ENCODE measurements at places on chromosomes 5 and 9.
A peak's percentile ranks its signal among the peaks of the same experiment; 100 is the strongest.

DNA sequence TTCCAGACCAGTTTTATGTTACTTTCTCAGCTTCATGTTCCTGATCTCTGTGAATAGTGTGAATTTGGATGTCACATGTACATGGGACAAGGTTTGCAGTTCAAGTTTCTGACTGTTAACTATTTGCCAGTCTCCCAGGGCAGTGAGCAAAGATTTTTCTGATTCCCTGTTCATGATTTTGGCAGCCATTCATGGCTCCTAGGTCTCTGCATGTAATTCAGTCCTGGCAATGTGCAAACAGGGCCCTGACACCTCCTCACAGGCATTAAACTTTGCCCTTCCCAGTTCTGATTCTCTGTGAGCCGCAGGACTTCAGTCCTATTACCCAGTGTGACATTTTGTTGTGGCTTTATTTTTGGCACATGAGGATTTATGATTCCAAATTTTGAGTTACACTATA lies 349.7 kb downstream of the ARRDC3 start:
- DNase-seq, result no peak

DNA sequence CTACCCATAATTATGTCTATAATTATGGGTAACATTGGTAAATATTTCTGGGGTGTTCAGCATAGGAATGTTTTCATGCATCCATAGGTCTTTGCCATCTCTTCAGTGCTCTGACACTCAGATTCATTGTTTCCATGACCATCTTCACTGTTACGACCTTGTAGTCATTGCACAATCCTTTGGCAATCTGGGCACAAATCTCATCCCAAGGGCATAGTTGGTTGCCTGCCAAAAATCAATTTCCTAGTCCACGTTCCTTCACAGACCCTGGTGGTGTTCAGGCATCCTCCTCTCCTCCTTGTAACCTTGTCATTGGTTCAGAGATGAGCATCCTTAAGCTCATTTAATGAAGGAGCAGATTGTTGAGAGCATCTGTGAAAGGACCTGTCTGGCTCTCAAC lies 1400.7 kb downstream of the CDH12 start:
- no peak for DNase-seq

- no peak for DNase-seq
Observed at GRCh38 chr5:110917161-110917875, 154.2 kb upstream of the TSLP start.

- DNase-seq, result no peak
Observed at GRCh38 chr9:110370315-110370714, 32.7 kb upstream of the TXNDC8 start.

DNA sequence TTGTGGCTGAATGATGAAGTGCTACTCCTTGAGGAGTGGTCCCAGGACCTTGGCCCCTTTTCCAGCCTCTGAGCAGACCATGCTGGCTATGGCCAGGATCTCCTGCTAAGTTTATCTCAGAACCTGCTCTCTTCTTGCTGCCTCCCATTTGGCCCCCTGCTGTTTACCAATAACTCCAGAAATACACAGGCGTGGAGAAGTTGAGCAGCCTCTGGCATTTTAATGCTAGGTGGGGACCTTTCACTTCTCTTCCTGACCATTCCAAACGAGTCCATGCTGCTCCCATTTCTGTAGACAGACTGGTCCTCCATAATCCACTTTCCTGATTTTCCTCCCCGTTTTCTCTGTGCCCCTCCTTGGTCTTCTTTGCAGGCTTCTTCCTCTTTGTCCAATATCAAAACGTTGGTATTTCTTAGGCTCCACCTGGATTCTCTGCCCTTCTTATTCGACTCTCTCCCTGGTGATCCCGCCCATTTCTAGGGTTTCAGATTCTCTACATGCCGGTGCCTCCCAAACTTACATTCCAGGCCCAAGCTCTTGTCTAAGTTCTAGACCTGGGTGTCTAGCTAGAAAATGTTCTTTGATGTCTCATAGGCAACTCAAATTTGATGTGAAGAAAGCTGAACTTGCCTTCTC lies 33.4 kb upstream of the TNFAIP8 start:
- peak; percentile 50 for DNase-seq

GRCh38 chr9:21047281-21047691 lies 15.8 kb upstream of the HACD4 start:
- no peak for DNase-seq

GRCh38 chr9:17342696-17343095 lies 207.9 kb downstream of the CNTLN start:
- peak; percentile 33 for DNase-seq

GRCh38 chr9:122387536-122387935 lies 16.7 kb downstream of the PTGS1 start:
- no peak for DNase-seq

GRCh38 chr5:111582993-111583601 lies 70.8 kb upstream of the STARD4 start:
- no peak for DNase-seq

DNA sequence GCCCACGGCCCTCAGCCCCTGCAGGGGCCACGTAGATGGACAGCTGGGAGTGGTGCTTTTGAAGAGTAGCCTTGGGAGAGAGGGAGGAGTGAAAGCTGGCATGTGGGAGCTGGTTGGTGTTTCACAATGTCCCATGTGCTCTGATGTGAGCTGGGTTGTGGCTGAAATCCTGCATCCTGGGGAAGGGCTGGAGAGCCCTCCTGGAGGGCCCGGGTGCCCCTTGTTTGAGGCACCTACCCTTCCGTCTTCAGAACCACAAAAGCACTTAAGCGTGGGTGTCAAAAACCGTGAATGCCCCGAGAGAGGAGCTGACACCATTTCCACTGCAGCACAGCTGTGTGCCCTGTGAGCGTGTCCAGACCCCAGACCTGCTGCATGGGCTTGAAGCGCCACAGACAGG lies 199.1 kb upstream of the ZNF618 start:
- DNase-seq, result no peak

DNA sequence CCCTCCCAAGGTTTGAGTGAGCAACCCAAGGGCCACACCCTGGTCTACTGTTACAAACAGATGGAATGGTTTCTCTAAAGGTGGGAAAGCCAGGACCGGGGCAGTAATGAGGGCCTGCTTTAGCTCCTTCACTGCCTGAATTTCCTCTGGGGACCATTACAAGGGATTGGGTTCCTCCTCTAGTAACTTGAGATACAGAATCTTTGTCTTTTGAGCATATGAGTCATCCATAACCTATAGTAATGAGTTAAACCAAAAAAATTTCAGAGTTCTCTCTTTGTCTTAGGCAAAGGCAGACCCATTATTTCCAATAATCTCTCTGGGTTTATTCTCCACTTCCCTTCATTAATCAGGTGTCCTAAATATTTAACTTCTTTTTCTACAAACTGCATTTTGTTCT lies 618.8 kb downstream of the HINT1 start:
- DNase-seq, result no peak

DNA sequence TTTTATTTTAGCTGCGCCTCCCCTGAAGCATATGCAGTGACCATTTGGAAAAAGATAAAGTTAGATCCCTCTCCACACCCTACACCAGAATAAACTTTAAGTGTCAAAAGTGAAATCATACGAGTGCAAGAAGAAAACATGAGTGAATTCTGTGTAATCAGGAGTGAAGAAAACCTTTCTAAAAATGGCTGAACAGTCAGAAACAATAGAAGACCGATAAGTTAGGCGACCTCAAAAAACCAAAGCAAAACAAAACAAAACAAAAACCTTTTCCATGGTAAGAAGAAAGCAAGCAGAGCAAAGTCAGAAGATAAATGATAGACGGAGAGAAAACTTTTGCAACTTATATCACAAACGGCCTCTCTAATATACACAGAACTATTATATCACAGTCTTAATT lies 16.6 kb upstream of the TSC1 start:
- DNase-seq, result no peak

- DNase-seq, result no peak
Observed at GRCh38 chr5:133117166-133117911, 65.5 kb downstream of the HSPA4 start.

- no peak for DNase-seq
Observed at GRCh38 chr9:17795744-17796143, 216.9 kb downstream of the SH3GL2 start.

- DNase-seq, result no peak
Observed at GRCh38 chr5:82352146-82352791, 74.1 kb upstream of the RPS23 start.

GRCh38 chr5:125311743-125312142 lies 565.3 kb upstream of the ZNF608 start:
- no peak for DNase-seq

DNA sequence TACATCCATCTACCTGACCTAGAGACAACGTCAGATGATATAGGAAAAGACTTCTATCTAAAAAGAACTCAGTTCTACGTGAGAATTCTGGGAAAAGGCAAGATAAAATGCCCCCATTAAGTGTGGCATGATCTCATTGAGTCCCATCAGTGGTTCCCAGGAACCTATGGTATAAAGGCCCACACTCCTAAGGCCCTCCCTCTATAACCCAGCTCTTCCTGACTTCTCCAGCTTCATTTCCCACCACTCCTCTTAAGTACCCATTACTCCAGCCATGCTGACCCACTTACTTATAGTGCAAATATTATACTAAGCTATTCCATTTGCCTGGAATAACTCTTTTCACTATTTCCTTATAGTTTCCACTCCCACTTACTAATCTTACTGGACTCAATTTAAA lies 95.4 kb upstream of the NR5A1 start:
- no peak for DNase-seq

GRCh38 chr5:107669096-107670031 lies 1.4 kb downstream of the EFNA5 start:
- peak; percentile 71 for DNase-seq

DNA sequence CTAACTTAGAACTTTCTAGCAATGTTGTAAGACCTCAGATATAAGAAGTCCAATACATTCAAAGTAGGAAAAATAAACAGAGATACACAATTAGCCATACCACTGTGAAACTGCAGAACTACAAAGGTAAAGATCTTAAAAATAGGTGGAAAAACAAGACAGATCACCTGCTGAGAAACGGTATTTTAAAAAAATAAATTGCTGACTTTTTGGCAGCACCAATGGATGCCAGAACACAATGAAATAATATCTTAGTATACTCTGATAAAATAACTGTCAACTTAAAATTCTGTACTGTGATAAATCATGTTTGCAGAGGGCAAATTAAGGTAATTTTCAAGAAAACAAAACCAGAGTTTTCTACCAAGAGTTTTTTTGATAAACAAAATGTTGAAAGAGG lies 138.9 kb downstream of the FBN2 start:
- DNase-seq, result no peak

GRCh38 chr5:115170929-115171510 lies 1.3 kb upstream of the TRIM36 start:
- peak; percentile 21 for DNase-seq

DNA sequence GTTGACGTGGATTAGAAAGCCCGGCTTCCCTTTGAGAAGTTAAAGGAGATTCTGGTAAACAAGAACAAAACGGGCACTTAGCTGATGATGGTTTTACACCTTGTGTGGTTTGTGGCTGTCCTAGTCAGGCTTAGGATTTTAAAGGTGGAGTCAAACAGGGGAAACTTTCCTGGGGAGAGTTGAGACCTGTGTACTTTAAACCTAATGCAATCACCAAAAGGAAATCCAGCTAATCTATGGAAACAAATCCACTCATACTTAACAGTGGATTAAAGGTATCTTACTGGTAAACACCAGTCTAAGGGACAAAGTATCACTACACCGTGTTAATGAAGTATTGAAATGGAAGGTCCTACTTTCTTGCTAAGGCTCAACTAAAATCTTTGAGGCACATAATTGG lies 150.3 kb upstream of the PCA3 start:
- DNase-seq, result no peak

DNA sequence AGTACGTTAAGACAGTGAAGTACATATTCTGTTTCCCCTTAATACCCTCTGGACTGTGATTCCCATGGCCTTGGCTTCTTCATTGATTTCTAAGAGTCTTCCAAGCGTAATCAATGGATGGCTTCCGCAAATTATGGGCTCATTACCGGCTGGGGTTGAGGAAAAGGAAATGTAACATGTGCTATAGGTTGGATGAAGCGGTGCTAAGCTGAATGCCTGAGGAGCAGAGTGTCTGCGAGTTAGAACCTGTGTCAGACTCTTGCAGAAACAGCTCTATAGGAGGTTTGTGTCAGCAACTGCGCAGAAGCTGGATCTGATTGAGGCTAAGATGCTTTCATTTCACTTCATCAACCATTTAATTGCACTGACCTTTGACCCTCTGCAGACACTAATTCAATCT lies 114.3 kb upstream of the CDH18 start:
- no peak for DNase-seq

DNA sequence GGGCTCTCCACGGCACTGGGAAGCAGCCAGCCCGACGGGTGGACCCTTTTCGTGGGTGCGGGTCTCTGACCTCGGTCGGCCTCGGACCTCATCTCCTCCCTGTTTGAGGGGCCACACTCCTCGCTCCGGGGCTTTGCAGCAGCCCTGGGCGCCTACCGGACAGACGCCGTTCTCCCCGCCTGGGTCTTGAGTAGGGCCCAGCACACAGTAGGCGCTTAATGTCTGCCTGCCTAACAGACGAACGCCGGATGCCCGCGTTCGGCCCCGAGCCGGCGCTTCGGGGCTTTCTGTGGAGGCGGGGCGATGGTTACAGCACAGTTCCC lies 842 bp upstream of the GTF3C5 start:
- DNase-seq, result no peak

GRCh38 chr9:89469003-89469402 lies 28.9 kb downstream of the SEMA4D start:
- no peak for DNase-seq

GRCh38 chr9:91849694-91850093 lies 100.3 kb downstream of the ROR2 start:
- no peak for DNase-seq

- no peak for DNase-seq
Observed at GRCh38 chr9:111615928-111616327, 15.2 kb upstream of the DNAJC25 start.

DNA sequence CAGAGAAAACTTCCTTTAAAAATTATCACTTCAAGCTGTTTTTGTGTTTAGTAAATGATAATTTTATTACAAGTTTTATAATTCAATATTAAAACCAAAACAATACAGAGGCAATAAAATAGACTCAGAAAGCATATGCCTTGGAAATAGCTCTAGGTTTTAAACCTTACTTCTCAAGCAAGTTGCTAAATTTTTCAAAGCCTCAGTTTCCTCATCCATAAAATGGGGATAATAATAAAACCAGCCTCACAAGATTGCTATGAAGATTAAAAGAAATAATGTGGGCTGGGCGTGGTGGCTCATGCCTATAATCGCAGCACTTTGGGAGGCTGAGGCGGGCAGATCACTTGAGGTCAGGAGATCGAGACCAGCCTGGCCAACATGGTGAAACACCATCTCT lies 62.8 kb downstream of the TTLL11 start:
- DNase-seq, result no peak

- no peak for DNase-seq
Observed at GRCh38 chr9:80144856-80145255, 573.1 kb downstream of the TLE4 start.

GRCh38 chr9:108049026-108049607 lies 559.5 kb upstream of the KLF4 start:
- DNase-seq, result no peak

- DNase-seq, result no peak
Observed at GRCh38 chr9:13215791-13216554, 63.5 kb downstream of the MPDZ start.

- no peak for DNase-seq
Observed at GRCh38 chr9:122050167-122050566, 42.9 kb downstream of the TTLL11 start.

GRCh38 chr9:21592063-21592338 lies 109.9 kb upstream of the IFNE start:
- no peak for DNase-seq

Data from GM23338 (cell line).